Inflammatory macrophage treated with lipopolysaccharide for 4 hours (primary cell): ENCODE measurements at places on chromosomes 1 and 21.
A peak's percentile ranks its signal among the peaks of the same experiment; 100 is the strongest.

DNA sequence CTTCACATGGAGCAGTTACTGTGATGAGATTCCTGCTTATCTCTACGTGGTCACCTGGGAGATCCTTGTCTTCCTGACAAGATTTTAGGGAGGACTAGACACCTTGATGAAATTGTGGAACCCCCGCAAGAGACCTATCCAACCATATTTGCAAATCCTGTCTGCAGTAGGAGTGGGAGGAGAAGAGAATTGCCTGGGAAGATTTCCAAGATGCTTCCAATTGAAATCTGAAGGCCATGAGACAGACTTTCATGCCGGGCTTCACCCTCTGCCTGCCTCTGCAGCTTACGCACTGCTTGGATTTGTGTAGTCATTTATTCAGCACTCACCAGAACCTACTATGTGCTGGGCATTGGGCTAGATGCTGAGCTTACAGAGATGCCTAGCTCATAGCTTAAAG lies 106.6 kb downstream of the OMA1 start:
- no peak for DNase-seq

DNA sequence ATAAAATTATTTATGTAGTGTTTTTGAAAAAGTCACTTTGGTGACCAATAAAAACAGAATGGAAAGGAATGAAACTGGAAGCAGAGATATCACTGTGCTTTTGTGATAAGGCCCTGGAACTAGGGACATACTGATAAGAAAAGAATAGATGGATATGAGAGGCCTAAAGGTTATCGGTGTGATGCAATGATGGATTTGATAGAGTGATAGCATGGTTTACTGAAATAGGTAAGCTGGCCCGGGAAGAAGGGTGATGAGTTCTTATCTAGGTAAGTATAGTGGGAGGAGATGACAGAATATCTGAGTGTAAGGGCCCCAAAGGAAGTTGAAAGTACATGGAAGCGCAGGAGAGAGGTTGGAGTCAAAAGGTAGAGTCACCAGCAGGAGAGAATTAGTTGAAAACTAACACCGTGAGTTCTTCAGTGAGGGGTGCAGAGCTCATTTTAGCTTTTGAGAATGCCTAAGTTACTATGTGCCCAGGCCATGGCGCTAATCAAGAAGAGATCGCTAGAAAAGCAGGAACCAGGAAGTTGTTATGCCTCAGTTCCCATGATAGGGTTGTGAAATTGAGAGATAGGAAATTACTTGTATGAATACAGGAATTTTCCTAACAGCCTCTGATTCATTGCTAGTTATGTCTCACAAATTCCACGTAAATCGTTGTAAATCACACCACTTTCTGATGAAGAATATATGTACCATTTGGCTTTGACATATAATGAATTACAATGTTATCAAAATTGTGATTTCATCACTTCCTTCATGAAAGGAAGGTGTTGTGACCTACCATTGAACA lies 115.3 kb downstream of the PLA2G4A start:
- peak; percentile 51 for DNase-seq

GRCh38 chr21:45766501-45766900 lies 123.0 kb downstream of the PCBP3 start:
- no peak for DNase-seq

DNA sequence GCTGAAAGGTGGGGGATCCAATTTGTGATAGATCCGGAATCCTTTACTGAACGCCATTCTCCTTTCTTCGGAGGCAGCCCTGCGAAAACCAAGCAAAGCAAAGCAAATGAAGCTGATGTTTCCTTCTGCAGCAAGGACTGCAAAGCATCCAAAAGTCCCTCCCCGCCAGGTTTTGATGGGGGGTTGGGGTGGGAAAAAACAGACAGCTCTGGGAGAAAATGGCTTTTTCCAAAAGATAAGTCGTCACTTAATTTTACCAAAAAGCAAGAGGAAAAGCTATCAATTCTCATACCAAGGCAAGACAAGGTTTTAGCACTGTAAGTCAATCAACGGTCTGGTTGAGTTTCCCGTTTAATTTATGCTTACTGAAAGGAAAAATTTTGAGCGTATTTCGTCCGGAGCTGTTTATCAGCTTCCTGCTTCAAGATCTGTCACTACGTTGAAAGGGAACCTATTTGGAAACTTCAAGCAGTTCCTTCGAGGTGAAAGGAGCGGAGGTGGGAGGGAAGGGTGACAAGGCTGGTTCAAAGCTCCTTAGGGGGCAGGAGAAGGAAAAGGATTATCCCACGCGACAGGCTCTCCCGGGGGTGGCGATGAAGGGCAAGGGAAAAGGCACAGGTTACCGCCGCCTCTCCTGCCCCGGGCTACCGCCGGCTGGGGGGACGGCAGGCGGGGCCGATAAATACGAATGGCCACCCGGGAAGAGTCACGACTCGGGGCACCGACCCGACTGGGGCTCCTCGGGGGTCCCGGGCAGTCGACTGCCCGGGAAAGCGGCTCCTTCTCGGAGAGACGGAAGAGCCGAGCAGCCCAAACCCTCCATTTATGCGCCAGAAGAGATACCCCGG lies 750 bp downstream of the SYNJ1 start:
- DNase-seq: peak; percentile 83

DNA sequence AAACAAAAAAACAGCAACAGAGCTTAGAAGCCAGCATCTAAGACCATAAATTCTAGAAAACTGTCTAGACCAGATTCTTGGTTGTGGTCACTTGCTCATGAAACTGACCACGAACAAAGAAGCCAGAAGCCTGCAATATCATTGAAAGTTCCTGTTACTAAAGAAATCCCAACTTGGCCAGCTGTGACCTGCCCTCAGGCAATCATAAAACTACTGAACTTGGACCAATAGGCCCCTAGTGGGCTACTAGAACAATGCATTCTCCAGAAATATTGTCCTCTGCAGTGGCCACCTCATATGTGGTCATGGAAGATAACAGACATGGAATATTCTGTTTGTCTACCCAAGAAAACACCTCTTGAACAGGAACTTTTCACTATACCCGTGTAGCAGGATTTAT lies 87.7 kb downstream of the SPATA17 start:
- DNase-seq: no peak

- no peak for DNase-seq
Measured at GRCh38 chr1:184820218-184820750, 65.6 kb upstream of the EDEM3 start.

DNA sequence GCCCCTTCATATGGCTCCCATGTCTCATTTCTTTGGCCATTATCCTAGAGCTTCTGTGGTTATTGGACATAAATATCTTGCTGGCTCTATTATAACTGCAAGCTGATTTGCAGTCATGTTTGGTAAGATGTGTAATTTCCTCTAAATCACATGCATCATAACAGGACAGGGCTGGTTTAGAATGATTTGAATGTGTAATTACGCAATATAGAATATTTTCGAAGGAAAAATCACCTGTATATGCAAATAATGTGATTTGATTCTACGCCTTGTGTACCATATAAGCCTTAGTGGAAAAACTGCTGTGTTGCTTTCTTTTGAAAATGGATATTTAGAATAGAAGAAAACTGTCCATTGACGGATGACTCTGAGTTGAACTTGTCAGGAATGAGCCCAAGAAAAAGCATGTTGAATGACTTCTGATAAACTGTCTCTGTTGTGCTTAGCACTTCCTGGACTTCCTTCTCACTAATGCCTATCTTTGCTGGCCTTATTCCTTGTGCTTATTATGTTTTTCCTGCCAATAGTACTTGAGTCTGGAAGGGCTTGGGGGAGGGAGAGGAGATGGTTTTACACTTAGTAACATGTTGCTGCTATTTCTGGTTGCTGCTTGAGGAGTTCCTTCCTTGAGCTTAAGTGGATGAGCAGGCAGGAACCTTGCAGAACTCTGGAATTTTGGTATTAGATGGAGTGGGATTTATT lies 6.5 kb downstream of the CACHD1 start:
- no peak for DNase-seq

DNA sequence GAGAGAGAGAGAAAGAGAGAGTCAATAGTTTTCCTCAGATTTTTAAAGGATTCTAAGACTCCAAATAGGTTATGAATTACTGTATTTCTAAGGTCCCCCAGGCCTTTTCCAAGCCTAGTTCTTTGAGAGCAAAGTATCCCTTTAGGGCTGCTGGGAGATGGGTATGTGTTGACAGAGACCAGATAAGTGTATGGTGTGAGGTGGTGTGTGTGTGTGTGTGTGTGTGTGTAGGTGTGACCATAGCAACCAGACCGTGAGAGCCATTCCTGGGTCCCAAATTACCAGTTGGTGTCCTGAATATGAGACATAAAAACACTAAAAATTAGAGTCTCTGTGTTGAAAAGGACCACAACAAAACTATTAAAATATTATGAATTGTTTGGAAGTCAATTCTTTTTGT lies 41.7 kb upstream of the DNAJC6 start:
- DNase-seq: no peak

GRCh38 chr1:87279536-87279875 lies 49.2 kb upstream of the LMO4 start:
- no peak for DNase-seq

DNA sequence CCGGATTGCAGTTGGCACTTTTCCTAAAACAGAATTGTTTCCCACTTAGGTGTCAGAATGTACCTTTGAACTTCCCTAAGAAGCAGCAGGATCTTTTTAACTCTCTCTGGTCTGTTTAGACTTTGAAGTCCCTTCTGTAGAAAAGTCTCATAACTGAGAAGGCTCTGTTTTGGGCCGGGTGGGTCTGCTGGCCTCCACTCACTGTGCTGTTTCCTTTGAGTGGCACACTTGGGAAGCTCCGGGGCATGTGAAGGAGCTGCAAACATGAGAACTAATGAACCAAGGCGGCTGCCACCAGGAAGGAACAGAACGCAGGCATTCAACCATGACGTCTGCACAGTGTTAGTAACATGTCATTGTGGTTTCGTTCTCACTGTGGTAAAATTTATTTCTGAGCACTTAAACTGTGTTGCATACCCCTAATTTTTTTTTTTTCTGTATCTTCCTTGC lies 19.5 kb upstream of the NCMAP start:
- DNase-seq: peak; percentile 23

DNA sequence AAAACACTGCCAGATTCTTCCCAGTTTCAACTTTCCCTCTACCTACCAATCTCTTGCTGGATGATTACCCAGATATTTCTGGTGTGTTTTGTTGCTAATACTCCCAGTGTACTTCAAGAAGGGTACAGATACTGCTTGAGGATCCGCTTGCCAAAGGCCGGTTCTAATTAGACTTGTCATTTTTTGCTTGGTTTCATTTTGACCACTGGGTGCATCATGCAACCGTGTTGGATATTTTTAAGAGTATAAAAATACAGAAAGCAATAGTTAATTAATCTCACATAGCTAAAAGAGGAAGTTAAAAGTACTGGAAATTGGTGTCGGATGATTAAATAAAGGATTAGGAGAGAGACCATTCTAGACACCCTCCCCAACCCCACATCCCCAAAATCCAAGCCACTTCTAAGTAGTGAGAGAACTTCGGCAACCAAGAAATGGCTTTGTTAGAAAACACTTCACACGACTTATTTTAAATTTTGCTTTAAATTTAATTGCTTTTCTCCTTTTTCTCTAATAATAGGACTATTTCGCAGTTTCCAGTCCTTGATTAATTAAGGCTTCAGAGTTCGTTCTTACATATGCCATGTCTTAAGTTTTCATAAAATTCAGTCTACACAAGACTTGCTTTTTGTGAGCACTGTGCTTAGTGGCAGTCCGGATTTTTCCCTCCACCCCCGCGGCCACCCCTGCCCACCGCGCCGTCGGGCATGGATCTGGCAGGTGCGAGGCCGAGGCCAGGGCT lies 2.5 kb upstream of the CDKN2C start:
- DNase-seq: peak; percentile 38

DNA sequence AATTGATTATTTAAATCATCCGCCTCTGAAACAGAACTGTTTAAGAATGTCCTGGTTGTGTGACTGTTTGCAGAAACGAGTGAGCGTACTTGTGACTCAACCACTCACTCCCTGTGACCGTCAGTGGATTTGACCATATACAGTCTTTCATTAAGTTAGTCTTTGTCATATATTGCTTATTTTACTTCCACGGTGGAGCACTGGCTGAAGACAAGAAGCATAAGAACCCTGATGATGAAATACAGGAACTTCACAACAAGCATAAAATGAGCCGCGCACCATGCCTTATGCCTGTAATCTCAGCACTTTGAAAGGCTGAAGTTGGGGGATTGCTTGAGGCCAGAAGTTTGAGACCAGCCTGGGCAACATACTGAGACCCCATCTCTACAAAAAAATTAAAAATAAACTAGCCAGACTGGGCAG lies 194.0 kb downstream of the TOMM20 start:
- peak; percentile 98 for DNase-seq

- no peak for DNase-seq
Measured at GRCh38 chr1:116929961-116930592, 20.4 kb downstream of the PTGFRN start.

DNA sequence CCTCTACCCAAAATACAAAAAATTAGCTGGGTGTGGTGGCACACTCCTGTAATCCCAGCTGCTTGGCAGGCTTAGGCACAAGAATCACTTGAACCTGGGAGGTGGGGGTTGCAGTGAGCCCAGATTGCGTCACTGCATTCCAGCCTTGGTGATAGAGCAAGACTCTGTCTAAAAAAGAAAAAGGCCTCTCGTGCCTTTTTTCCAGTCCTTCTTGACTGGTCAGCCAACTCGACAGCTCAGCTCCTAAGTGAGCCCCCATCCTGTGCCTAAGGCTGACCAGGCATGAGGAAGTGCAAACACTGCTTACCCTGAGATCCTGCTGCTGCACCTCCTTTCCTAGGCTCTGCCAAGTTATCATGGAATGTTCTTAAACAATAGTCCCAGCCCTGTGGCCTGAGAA lies 10.1 kb upstream of the PROK1 start:
- DNase-seq: no peak

- no peak for DNase-seq
Measured at GRCh38 chr1:2239013-2239370, 10.9 kb downstream of the SKI start.

GRCh38 chr1:89719502-89720306 lies 86.8 kb downstream of the LRRC8C start:
- peak; percentile 84 for DNase-seq

GRCh38 chr1:145688924-145689323 lies 18.2 kb downstream of the PDZK1 start:
- no peak for DNase-seq

GRCh38 chr1:243786531-243786930 lies 63.5 kb downstream of the AKT3 start:
- no peak for DNase-seq

DNA sequence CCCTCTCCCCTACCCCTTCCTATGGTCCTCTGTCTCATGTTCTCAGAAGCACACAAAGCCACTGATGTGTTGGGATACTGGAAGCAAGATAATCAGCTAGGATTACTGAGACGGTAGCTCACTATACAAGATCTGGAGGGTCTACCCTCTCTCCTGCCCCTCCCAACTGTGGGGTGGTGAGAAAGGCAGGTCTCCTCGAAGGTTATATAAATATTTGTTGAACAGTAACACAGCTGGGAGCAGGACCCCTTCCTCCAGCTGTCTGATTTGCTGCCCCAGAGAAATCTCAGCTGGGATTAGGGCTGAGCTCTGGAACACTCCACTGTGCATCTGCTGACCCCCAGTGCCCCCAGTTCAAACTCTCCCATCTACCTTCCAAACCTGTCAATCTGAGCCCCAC lies 94.2 kb upstream of the IPO9 start:
- DNase-seq: no peak

- no peak for DNase-seq
Measured at GRCh38 chr21:37744551-37744950, 171.7 kb downstream of the KCNJ6 start.

GRCh38 chr1:110616587-110616986 lies 10.4 kb upstream of the KCNA2 start:
- no peak for DNase-seq

GRCh38 chr1:58709540-58710175 lies 9.8 kb upstream of the MYSM1 start:
- DNase-seq: no peak
